CD8-positive, alpha-beta memory T cell (primary cell): ENCODE measurements at places on chromosomes 11 and 22. TPM values are rescaled to one million over a fixed set of nuclear protein-coding genes. Genes with fewer than 3 reads are reported as not detected.

NPTXR gene
- total RNA-seq = 5.9 TPM

OR2AT4 gene
- total RNA-seq = not detected

UCP2 gene
- 279 TPM for total RNA-seq

CYTH4 gene
- total RNA-seq = 23.1 TPM

VWA5A gene
- total RNA-seq = 2.9 TPM

OR8D4 gene
- total RNA-seq = not detected

SAA1 gene
- not detected for total RNA-seq

PLAAT5 gene
- 0.89 TPM for total RNA-seq

PNPLA5 gene
- total RNA-seq = not detected

GRCh38 chr22:37623075-37624016 lies 14.7 kb downstream of the GGA1 start:
- peak; percentile 70 for DNase-seq

DNA sequence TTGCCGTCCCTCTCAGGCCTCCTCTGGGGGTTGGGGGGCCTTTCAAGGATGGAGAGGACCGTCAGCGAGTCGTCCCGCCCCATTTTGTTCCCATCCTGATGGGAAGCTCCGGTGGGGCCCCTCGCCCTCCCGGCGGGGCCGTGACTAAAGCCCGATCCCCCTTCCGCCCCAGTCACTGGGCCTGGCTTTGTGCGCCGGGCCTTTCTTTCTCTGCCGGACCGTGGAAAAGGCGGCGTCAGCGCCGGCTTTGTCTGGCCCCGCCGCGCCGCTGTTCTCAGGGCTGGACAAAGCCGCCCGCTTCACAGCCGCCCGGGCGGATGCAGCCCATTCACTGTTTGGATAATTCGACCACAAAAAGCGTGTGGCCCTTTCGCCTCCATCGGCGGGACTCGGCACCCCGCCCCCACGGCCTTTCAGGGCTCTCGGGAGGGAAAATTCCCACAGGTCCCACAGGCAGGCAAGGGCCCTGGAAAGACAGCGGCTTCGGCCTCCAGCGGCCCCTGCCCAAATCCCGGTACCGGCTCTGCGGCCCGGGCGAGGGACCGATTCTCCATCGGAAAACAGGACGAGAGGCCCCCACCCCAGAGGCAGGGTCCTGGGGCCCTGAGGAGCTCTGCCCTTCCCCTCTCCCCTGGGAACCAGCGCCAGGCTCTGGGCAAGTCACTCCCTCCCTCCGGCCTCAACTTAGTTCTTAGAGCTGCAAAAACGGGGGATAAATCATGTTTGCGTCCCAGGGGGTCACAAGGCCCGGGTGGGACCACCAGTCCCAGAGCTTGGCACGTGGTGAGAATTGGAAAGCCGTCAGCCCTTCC lies 87.2 kb downstream of the WNT7B start:
- no peak for DNase-seq

- no peak for DNase-seq
Observed at GRCh38 chr22:42001121-42001520, 2.5 kb downstream of the WBP2NL start.

- no peak for DNase-seq
Observed at GRCh38 chr11:121035780-121036179, 11.9 kb downstream of the TBCEL start.

DNA sequence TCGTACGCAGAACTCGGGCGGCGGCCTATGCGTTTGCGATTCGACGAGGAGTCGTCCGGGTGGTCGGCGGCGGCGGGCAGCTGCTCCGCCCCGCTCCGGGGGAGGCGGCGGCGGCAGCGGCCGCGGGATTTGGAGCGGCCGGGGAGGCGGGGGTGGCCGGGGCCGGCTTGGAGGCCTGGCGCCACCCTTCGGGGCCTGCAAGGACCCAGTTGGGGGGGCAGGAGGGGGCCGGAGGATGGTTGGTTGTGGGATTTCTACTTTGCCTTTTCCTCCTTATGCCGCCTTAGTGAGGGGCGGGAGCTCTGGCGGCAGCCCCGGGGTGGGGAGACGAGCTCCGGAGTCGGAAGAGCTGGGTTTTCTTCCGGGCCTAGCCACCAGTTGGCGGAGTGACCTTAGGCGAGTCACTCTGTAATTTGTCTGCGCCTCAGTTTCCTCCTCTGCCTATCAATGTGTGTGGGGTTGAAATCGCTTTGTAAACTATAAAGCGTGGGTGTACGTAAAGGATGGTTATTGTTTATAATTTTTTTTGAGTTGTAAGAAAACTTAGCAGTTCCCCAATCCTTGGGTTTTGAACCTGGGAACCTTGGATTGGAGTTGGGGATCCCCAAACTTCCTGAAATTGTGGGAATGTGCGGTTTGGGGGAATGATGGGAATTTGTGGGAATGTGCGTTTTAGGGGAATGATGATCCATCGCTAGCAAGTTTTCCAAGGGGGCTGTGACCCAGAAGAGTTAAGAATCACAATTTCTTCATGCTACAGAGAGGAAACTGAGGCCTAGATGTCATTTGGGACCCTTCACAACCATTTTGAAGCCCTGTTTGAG lies 679 bp downstream of the TUG1 start:
- DNase-seq = peak; percentile 20

DNA sequence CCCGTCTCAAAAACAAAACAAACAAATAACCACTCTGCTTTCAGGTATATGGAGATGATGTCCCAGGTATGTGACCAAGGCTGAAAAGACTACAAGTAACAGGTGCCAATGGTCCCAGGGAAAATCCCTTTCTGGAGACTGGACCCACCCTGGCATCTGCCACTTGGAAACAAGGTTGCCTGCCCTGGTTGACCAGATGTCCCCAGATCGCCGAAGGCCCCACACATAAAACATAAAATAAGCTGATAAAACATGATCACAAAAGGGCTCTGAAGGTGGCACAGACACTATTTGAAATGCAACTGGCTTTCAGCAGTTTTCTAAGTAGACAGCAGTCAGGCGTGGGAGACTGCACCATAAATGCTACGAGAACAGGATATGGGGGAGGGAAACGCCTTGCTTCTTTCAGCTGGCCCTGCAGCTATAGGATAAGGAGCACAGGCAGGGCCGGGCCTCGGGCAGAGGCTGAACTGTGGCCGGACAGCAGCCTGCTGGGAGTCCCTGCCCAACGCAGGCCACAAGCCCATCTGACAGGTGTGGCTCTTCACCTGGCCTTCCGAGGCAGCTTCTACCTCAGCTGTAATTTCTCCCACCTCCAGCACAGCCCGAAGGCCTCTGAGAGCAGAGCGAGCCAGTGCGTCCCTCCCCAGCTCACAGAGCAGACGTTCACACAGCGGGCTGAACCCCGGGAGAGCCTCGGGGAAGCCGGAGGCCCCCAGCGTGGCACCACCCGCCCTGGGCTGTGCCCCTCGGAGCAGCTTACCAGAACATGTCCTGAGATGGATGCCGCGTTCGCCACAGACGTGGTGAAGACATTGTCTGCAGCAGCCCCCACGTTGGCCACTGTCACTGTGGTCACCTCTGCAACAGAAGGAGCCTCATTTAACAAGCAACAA lies 4.0 kb downstream of the DEAF1 start:
- DNase-seq = peak; percentile 60

GRCh38 chr11:46588131-46588530 lies 5.7 kb downstream of the AMBRA1 start:
- no peak for DNase-seq

- no peak for DNase-seq
Observed at GRCh38 chr11:11876458-11876857, 34.7 kb downstream of the USP47 start.

- DNase-seq = no peak
Observed at GRCh38 chr11:28539239-28540030, 431.2 kb downstream of the METTL15 start.

DNA sequence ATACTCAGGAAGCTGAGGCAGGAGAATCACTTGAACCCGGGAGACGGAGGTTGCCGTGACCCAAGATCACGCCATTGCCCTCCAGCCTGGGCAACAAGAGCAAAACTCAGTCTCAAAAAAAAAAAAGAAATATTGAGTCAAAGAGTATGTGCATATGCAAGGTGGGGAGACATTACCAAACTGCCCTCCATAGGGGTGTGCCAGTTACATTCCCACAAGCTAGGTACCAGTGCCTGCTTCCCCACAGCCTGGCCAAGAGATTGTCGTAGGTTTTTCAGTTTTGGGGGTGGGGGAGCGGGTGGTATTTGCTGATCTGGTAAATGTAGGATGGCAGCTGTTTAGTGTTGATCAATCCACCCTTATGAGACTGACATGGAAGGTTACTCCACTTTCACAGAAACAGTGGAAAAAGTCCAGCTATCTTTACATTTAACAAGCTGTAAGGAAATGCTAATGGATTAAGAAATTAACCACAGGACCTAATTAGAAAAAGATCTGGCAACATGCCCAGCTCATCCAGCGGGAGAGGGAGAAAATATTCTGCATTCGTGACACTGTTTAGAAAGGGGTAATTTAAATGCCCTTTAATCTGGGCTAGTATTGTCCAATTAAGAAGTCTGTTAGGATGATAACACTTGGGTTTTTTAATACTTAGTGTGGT lies 89.4 kb downstream of the PACS1 start:
- no peak for DNase-seq

DNA sequence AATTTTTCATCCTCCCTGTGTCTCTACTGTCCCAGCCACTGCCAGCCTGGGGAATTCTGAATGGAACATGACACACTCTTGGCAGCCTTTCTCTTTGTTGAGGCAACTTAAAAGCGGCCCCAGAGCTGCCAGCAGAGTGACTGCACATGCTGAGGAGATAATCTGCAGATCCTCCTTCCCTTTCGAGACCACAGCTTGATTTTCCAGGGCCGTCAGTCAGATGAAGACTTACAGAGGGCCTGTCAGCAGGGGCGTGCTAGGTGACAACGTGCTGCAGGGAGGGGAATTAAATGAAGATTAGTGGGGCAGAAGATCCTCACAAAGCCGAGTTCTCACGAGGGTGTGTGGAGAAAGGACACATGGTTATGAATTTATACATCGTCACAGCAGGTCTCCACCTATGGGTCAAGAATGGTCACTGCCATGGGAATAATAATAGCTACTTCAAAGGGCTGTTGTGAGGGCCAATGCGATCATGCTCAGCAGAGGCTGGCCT lies 193.5 kb upstream of the PITPNB start:
- DNase-seq = no peak

GRCh38 chr22:42772647-42773046 lies 52.0 kb upstream of the A4GALT start:
- no peak for DNase-seq

GRCh38 chr11:114284021-114284420 lies 12.2 kb upstream of the NNMT start:
- DNase-seq = no peak

DNA sequence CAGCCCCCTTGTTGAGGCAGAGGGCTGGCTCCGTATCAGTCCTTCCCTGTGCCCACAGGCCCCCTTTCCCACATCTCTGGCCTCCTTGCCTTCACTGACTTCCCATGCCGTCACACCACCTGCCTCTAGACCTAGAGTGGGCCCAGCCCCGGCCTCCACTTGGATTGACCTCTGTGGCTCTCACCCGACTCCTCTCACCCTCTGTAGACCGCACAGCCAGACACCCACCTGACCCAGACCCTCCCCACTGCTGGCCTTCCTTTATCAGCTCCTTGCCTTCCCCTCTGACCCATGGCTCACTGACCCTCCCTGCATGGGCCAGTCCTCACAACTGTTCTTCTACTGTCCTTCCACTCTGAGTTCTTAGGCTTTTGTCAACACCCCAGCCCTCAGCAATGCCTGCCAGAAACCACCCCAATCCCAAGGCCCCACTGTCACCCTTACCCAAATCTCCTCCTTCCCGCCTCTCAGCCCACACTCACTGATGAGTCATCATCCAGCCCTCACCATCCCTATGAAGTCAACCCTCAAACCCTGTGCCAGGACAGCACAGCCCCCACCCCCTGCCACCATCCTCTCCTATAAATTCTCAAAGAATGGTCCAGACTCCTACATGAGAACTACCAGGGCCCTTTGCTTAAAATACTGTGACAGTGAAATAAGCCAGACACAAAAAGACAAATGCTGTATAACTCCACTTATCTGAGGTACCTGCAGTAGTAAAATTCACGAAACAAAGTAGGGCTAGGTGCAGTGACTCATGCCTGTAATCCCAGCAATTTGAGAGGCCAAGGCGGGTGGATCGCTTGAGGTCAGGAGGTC lies 53.4 kb downstream of the SCGB1A1 start:
- no peak for DNase-seq

DNA sequence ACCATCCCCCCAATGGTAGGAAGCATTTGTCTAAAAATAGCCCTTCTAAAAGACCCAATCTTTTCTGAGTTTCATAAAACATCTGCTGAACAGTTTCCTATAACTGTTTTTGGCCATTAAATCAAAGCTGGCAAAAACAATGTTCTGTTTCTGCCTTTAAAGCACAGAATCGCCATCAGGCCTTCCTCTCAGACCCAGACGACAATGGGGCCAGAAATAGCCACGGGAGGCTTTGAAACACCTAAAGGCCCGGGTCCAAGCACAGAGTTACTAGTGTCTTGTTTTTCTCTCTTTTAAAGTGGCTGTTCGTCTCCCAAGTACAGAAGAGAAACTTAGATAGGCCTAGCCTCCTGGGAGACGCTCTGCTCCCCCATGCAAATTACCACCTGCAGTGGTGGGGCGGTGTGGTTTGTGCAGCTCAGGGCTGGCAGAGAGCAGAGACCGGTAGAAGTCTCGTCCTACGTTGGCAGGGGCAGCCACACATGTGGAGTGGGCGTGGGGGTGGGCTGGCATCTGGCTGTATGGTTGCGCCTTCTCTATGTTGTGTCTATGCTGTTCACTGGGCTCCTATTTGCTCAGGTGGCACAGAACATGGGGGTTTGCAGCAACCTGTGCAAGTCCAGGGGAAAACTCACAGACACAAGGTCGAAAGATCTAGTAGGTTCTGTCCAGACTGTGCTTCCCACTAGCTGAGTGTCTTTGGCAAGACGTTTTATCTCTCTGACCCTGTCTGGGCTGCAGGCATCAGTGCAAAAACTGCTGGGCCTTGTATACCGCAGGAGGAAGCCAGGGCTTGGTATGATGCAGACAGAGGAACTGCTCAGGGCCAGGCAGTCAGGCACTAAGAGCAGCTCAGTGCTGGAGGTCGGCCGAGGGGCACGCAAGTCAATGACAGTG lies 23.6 kb upstream of the ETS1 start:
- peak; percentile 34 for DNase-seq

GRCh38 chr11:33324302-33324985 lies 67.3 kb downstream of the HIPK3 start:
- DNase-seq = no peak

GRCh38 chr11:88590361-88590760 lies 252.8 kb upstream of the CTSC start:
- no peak for DNase-seq

DNA sequence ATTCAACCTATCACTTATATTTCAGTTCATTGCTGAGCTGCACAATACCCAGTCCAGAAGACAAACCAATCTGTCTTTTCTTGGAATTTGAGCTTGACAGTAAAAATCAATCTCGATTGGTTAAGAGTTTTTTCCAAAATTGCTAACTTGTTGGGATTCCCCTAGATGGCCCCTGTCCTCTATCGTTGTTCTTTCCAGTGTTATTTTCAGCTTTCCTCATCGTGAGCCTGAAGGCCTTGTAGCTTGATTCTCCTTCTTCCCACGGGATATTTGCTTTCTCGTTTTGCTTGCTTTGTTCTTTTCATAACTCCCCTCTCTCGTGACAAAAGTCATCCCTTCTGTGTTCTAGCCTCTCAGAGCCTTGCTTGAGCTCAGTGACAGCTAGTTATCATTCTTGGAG lies 3.1 kb downstream of the OR8B8 start:
- DNase-seq = no peak
